ENCODE measurements at places on chromosomes 7 and 10.

GRCh38 chr10:102775935-102776669 is 32.4 kb downstream of the WBP1L start:
- no peak for DNase-seq

- no peak for DNase-seq
Observed at GRCh38 chr7:152998420-152998819, 238.9 kb downstream of the ACTR3B start.

DNA sequence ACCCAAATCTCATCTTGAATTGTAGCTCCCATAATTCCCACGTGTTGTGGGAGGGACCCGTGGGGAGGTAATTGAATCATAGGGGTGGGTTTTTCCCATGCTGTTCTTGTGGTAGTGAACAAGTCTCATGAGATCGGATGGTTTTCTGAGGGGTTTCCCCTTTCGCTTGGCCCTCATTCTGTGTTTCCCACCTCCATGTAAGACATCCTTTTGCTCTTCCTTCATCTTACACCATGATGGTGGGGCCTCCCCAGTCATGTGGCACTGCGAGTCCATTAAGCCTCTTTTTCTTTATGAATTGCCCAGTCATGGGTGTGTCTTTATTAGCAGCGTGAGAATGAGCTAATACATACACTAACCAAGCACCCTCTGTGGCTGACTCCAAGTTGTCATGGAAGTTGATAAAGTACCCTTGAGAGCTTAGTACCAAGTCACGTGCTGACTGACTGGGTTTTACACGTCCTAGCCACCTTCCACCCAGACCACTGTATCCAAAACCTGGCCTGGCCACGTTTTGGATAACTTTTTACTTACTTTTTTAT is 614.4 kb downstream of the SDK1 start:
- DNase-seq = no peak

- DNase-seq = no peak
Observed at GRCh38 chr7:3859431-3859830, 558.4 kb downstream of the SDK1 start.

DNA sequence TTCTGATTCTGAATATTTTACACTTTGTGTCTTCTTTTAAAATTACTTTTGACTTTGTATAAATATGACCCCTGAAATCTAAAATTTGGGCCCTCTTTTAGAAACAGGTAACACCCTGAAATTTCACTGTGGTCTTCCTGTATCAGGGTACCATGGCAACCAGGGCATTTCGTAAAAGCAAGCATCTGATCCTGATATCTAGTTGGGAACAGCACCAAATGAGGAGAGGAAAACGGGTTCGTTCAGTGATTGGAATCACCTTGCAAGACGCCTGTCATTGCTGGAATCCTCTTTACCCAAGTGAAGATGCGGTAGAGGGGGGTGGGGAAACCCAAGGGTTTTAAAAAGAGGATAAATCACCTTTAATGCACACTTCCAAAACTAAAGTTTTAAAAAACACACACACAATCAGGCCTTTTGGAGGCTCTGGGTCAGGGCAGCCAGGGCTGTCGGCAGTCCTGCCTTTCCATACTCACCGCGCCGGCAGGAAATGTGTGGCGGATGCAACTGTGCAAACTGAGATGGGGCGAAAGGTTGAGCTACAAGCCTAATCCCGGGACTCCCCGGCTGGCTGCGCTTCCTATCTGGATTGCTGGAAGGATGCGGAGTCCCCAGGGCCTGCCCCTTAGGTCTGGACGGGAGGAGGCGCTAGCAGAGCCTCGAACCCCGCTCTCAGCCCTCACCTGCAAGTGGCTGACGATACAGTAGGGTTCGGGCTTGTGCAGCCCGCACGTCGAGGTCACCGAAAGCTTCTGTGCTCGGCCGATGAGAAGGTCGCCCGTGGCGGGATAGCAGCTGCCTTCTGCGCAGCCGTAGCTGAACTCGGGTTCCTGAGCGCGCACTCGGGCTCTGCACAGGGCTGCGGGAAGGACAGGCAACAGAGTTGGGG is 1.8 kb downstream of the LAMB1 start:
- DNase-seq = peak; percentile 17

DNA sequence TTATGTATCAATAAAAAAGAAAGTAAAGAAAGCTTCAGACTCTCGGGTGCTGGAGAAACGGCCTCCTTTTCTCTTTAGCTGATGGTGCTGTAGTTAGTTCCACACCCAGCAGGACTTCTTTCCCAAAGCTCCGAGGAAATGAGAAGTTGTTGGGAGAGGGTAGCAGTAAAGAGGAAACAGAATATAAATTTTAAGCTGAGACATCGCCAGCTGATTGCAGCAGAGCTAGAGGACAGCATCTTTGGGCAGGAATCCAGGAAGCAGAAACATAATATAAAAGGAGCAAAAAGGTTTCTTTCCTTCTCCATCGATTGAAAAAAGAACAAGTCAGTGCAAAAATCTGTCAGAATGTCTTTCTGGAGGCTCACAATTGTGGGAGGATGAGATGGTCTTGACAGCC is 616.9 kb upstream of the FOXK1 start:
- no peak for DNase-seq

DNA sequence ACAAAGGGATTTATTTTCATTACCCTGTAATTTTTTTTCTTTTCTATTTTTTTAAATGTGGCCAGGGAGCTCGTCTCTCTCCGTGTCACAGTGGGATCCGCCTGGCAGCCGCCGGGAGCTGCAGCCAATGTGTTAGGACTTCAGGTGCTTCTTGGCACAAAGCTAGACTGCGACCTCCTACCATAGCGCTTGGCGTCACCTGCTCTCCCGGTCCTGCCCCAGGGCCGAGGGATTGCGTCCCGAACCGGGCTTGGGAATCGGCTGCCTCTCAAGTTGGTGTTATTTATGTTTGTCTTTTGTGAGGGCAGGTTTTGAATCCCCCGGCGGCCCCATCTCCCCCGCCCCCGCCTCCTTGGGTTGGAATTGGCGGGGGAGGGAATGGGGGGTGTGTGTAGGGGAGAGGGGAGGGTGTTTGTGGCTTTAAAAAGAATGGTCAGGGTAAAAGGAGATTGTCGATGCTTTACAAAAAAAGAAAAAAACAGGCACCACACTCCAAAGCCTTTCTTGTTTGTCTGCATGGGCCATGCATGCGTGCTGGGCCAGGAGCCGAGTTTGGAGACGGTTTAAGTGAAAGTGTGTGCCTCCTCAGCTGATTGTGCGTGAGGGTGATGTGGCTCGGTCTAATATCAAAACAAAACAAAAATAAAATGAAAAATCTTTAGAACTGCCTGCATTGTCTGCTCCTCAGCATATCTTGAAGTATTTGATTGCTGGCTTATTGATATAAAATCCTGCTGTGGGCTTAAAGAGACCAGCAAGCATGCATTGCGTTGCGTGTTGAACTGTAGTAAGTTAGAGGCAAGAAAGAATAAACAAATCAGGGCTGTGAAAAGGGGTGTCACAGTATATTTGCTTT is 1.2 kb downstream of the PPP1R9A start:
- peak; percentile 57 for DNase-seq

DNA sequence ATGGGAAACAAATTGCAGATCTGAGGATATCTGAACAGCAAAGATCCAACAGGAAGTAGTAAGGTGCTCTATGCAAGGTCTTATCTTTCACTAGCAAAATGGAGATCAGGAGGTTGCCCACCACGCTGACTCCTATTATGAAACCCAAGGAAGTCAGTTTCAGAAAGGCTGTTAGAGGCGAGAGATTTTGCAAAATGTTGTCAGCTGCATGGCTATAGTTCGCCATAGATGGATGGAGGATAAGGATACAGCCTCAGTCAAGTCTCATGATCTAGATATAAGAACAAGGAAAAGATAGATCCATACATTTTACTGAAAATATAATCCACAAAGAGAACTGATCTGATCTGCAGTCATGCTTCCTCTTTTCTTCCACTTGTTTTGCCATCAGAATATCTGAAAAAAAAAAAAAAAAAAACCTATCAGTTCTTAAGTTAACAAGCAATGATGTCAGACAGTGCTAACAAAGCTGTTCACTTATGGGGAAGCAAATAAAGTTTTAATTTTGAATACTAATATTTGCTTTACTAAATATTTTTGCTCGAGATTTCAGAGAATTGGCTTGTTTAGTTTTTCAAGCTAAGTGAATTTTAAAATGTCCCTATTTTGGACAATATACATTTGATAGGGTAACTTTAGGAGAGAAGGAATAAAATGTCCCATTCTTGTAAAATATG is 2.0 kb downstream of the GPR85 start:
- no peak for DNase-seq

DNA sequence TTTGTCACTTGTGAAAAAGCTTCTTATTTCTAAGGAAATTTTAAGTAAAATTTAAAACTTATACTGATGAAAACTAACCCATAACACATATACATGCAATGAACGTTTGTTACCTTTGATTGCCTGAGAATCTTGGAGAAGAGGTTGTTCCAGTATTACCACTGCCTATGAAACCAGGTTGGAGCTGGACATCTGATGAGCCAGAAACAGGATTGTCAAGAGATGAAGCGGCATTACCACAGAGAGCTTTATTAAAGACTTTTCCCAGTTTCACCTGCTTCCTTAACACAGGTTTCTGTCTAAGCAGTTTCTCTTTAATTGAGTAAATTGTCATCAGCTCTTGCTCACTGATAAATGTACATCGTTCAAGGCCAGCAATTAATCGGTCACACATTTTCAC is 9.0 kb upstream of the KIF20B start:
- DNase-seq = no peak

GRCh38 chr10:17808971-17809841 is at the start of gene MRC1:
Gene MRC1, plus strand, starts transcription at chr10:17809348. Its CDS starts 118 bp downstream, at chr10:17809466.
- no peak for DNase-seq

- no peak for DNase-seq
Observed at GRCh38 chr10:86350897-86351296, 15.7 kb downstream of the GRID1 start.

DNA sequence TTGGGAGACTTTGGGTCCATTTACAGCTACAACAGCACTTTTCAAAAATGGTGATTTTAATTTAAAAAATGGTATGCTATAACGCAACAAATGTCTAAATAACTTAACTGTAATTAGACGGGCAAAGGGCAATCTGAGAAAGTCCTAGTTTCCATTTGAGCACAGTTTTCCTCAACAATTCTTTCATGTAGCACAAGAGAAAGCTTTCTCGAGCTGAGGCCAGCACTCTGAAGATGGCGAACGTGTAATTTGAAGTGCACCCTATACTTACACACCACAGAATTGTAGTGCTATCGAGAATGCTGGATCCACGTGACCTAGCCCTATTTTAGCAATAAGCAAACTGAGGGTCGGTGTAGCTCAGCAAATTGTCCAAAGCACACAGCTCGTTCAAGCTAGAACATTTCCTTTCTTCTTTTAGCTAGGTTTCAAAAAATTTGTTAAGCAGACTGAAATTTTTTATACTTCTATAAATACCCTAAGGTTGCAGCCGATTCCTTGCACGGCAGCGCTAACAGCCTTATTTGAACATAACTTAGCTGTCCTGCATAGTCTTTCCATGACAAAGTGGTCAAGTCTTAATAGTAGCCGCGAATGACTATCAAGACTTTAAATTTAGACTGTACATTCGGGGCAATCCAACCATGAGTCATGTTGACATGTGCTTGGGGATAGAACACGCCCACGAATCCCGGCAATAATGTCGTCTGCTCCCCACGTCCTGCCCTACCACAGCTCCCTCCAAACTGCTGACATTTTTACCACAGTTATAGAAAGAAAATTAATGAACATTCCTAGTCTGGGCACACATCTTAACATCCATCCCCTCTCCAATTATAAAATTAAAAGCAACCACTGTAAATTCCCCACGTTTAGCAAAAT is 10.0 kb downstream of the KLF6 start:
- DNase-seq = no peak

Data from NCI-H1105 (cell line).